ENCODE measurements at places on chromosomes 12 and 14. TPM values are rescaled to one million over a fixed set of nuclear protein-coding genes. Genes with fewer than 3 reads are reported as not detected.

TAS2R9 gene
- not detected for total RNA-seq

AMHR2 gene
- total RNA-seq = 0.71 TPM

ITPR2 gene
- 33.8 TPM for total RNA-seq

TMBIM6 gene
- 310 TPM for total RNA-seq

AQP2 gene
- total RNA-seq = not detected

PRIMA1 gene
- total RNA-seq = 2.9 TPM

MYO1H gene
- total RNA-seq = 0.82 TPM

REP15 gene
- 1.4 TPM for total RNA-seq

PUS7L gene
- total RNA-seq = 35.8 TPM

OR6C2 gene
- total RNA-seq = not detected

KRT8 gene
- total RNA-seq = 21.5 TPM

RNASE4 gene
- 27.0 TPM for total RNA-seq

TMEM30B gene
- total RNA-seq = 6.3 TPM

HCAR3 gene
- 2.1 TPM for total RNA-seq
